ENCODE measurements at places on chromosomes 16 and 17.

DNA sequence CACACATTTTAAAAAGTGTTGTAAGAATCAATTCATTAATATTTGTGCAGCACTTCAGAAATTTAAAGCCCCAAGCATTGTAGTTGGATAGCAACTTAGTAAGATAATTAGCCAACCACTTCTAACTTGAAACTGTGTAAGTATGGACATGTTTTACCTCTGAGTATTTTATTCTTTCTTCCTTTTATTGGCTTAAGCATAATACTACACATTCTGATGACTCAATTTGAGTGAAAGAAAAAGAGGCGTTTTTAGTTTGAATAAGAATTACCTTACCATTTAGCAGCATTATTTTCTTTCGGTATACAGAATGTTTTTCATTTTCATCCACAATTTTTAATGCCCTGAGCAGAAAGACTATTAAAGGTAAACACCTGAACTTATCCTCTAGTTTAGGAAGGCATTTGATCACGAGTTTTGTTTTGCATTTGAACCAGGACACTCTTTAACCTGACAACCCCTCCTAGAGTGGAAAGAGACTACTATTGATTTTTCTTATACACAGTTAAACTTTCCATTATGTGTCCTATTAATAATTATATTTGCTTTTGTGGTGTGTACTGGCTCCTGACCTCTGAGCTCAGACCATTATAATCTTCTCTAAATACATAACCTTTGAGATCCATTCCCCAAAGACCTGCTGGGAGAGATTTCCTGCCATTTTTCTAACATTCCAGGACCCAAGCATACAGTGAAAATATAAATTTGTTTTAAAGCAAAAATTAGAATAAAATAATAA lies 9.2 kb downstream of the NACA2 start:
- no peak for DNase-seq
- no peaks in the 10 kb centered on the region for H3K36me3 ChIP-seq
- peaks cover 6% of the 10 kb centered on the region for H3K27me3 ChIP-seq
- no peaks in the 10 kb centered on the region for H3K4me1 ChIP-seq
- H3K27ac ChIP-seq: no peak overlapping the region

- peak; percentile 63 for DNase-seq
- H3K27ac ChIP-seq: peak overlapping the region; percentile 99
- H3K36me3 ChIP-seq: no peaks in the 10 kb centered on the region
- peaks cover 13% of the 10 kb centered on the region for H3K4me1 ChIP-seq
- peak overlapping the region; percentile 89 for H3K4me3 ChIP-seq
Measured at GRCh38 chr17:45131616-45132319, 547 bp downstream of the PLCD3 start.

GRCh38 chr17:63529711-63530556 lies 6.8 kb downstream of the KCNH6 start:
- H3K4me3 ChIP-seq: no peak overlapping the region
- no peaks in the 10 kb centered on the region for H3K36me3 ChIP-seq
- H3K27ac ChIP-seq: no peak overlapping the region
- H3K27me3 ChIP-seq: no peaks in the 10 kb centered on the region
- DNase-seq: no peak
- no peaks in the 10 kb centered on the region for H3K4me1 ChIP-seq

DNA sequence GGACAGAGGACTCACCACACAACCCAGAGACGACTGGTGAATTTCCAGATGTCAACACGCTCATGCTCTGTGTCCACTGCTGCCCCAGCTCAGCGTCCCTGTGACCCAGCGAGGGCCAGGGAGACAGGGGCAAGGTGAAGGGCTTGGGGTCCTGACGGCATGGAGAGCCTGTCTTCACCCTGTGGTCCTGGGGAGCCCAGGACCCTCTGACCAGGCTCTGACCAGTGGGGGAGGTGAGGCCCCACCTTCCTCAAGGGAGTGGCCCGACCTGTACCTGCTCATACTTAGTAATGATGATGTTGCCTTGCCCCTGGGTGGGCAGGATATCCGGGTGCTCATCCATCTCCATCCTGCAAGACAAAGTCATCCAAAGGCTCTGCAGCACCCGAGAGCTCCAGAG lies 39.8 kb downstream of the TNFRSF13B start:
- no peaks in the 10 kb centered on the region for H3K4me1 ChIP-seq
- no peak for DNase-seq
- no peak overlapping the region for H3K4me3 ChIP-seq

DNA sequence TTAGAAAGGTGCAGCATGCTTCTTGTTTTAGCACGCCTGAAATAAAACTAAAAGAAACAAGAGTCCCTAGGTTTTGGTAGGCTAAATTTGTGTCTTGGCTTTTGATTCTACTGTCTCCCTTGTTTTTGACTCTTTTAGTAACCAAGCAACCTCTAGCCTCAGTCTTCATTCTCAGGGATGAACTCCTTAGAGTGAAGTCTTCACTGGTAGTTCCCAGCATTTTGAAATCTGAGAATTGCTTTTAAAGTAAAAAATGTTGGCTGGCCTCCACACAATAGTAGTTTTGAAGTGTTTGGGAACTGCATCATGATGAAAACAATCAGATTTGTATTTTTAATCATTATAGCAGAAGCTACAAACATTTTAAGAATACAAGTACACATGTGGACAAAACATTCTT lies 6.1 kb upstream of the CDR2 start:
- no peaks in the 10 kb centered on the region for H3K36me3 ChIP-seq
- H3K4me3 ChIP-seq: no peak overlapping the region
- H3K27me3 ChIP-seq: no peaks in the 10 kb centered on the region
- no peak overlapping the region for H3K27ac ChIP-seq
- no peak for DNase-seq

DNA sequence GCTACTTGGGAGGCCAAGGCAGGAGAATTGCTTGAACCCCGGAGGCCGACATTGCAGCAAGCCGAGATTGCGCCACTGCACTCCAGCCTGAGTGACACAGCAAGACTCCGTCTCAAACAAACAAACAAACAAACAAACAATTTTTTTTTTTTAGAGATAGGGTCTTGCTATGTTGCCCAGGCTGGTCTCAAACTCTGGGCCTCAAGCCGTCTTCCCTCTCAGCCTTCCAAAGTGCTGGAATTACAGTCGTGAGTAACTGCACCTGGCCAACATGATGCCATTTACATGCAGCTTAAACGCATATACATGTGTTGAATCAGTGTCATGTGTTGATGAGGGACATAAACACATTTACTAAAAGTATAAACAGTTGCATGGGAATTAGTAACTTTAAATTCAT lies 2.0 kb upstream of the SLFN5 start:
- DNase-seq: no peak
- no peak overlapping the region for H3K4me3 ChIP-seq
- no peak overlapping the region for H3K27ac ChIP-seq

GRCh38 chr16:56724191-56724590 lies 5.7 kb upstream of the NUP93 start:
- no peak overlapping the region for H3K27ac ChIP-seq
- H3K4me1 ChIP-seq: no peaks in the 10 kb centered on the region
- H3K36me3 ChIP-seq: no peaks in the 10 kb centered on the region

DNA sequence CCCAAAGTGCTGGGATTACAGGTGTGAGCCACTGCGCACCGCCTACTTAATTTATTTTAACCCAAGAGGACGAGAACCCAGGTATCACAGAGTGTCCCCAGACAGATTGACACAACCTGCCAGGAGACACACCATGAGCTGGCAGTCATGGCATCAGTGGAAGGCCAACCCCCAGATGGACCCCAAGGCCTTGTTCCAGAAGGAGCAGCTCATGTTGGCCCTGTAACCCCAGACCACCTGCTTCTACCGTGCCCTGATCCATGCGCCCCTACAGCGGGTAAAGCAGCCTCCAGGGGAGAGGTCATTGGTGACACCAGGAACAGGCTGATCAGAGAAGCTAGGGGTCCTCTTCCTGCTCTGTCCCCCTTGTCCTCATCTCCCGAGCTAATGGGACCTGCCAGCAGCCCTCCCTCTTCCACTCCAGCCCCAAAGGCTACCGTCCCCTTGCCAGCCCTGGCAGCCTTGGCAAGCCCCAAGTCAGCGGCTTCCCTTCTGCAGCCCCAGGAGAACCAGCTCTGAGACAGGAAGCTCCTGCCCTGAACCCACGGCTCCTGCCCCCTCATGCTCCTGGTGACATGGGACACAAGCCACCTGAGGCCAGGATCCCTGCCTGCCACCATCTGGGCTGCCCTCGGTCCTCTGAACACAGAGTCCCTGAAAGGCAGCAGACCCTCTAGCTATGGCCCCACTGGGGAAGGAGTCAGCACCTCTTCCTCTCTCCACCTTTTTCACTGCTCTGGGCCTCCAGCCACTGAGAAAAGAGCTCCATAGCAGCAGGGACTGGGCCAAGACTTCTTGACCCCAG lies 6.3 kb downstream of the SULT1A1 start:
- no peaks in the 10 kb centered on the region for H3K36me3 ChIP-seq
- no peak overlapping the region for H3K4me3 ChIP-seq
- no peaks in the 10 kb centered on the region for H3K27me3 ChIP-seq

GRCh38 chr16:89431158-89431584 lies 59.2 kb downstream of the ANKRD11 start:
- H3K27me3 ChIP-seq: no peaks in the 10 kb centered on the region
- H3K4me1 ChIP-seq: peaks cover 5% of the 10 kb centered on the region
- no peaks in the 10 kb centered on the region for H3K36me3 ChIP-seq
- H3K27ac ChIP-seq: no peak overlapping the region
- no peak for DNase-seq

GRCh38 chr17:56642424-56642823 lies 48.9 kb downstream of the NOG start:
- H3K27ac ChIP-seq: no peak overlapping the region
- no peak overlapping the region for H3K4me3 ChIP-seq
- no peak for DNase-seq

- no peak overlapping the region for H3K4me3 ChIP-seq
- no peak overlapping the region for H3K27ac ChIP-seq
- no peaks in the 10 kb centered on the region for H3K36me3 ChIP-seq
- no peaks in the 10 kb centered on the region for H3K27me3 ChIP-seq
- no peak for DNase-seq
Measured at GRCh38 chr16:3748307-3748706, 31.0 kb upstream of the TRAP1 start.

DNA sequence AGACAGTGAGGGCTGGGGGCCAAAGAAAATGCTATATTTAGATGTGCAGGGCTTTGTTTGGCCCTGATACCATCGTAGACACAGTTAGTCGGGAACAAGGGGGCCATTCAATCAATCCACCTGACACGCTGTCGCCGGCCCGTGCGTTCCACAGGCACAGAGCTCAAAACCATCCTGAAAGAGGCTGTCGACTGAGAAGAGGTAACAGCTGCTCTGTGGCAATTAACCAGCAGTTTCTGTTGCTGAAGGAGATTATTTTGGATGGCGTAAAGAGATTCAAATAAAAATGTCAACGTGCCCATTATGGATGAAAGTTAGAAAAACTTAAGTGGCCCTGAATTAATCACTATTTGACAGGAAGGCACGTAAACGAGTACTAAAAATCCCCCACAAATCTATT lies 276.2 kb upstream of the IRX5 start:
- no peaks in the 10 kb centered on the region for H3K4me1 ChIP-seq
- H3K27me3 ChIP-seq: no peaks in the 10 kb centered on the region
- peak overlapping the region; percentile 40 for H3K27ac ChIP-seq
- DNase-seq: no peak
- no peak overlapping the region for H3K4me3 ChIP-seq

DNA sequence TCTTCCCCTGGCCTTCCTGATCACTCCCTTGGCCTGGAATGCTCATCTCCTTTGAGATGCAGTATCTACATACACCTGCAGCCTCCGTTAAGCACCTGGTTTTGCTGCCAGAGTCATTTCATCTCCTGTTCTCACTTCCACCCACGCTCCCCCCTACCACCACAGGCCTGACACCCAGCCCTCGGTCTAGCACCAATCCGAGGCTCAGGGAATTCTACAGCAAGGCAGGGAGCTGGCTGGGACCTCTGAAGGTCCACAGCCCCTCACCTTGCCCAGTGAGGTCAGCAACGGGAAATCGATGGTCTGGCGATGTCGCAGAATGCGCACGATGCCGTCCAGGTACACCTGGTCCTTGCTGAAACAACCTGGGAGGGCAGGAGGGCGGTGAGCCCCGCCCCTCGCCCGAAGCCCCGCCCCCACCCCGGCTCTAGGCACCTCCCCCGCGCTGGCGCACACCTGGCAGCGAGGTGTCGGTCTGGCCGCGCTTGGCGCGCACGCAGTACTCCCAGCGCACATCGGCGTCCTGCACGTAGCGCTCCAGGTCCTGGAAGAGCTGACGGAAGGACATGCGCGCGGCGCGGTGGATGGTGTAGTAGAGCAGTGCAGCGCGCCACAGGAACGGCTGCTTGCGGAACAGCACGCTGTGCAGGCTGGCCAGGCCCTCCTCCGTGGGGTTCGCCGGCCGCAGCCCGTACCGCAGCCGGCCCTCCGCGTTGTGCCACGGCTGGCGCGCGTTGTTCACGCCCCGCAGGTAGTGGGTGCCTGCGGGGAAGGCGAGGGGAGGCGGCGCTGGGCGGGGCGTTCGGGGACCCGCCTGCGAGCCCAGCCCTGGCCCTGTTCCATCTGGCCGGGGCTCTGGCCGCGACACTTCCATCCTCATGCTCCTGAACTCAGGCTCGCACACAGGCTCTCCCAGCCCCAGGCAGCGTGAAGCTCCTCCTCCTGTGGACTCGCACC lies 5.7 kb downstream of the MATCAP1 start:
- no peaks in the 10 kb centered on the region for H3K4me1 ChIP-seq
- no peaks in the 10 kb centered on the region for H3K27me3 ChIP-seq
- H3K27ac ChIP-seq: peak overlapping the region; percentile 9
- DNase-seq: no peak

DNA sequence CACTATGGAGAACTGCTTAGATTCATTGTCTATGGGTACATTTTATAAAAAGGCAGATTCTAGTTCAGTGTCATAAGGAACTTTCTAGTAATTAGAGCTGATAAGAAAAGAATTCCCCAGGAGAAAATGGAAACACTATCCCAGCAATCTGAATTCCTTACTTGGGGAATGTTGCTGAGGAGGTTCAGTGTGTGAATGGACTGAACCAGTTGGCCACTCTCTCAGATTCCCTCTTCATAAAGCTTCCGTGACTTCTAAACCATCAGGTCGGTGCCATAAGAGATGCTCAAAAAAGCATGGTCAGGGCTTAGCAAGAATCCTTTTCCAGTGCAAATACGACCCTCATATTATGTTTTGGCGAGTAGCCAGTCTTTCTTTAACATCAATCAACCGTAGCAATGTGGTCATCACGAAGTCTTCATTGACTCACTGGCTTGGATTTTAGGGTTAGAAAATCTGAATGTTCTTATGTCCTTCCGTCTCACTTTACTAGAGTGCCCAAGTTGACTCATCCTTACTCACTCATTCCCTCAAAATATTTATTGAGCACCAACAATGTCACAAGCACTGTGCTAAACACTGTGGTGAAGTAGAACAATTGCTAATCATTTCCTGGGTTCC lies 102.7 kb upstream of the HLF start:
- no peaks in the 10 kb centered on the region for H3K36me3 ChIP-seq
- no peak overlapping the region for H3K27ac ChIP-seq
- H3K27me3 ChIP-seq: no peaks in the 10 kb centered on the region
- no peak for DNase-seq
- H3K4me1 ChIP-seq: no peaks in the 10 kb centered on the region
- no peak overlapping the region for H3K4me3 ChIP-seq

GRCh38 chr17:68356949-68357455 lies 65.7 kb downstream of the ARSG start:
- no peak for DNase-seq
- no peaks in the 10 kb centered on the region for H3K4me1 ChIP-seq
- no peak overlapping the region for H3K4me3 ChIP-seq
- no peak overlapping the region for H3K27ac ChIP-seq

GRCh38 chr17:73936908-73937627 lies 266.4 kb upstream of the RPL38 start:
- H3K4me3 ChIP-seq: no peak overlapping the region
- DNase-seq: no peak
- no peaks in the 10 kb centered on the region for H3K27me3 ChIP-seq
- no peak overlapping the region for H3K27ac ChIP-seq
- H3K4me1 ChIP-seq: no peaks in the 10 kb centered on the region

Data from uterus (tissue), 4 donors.